ENCODE measurements at places on chromosomes 7 and 10.

- no peak for DNase-seq
Observed at GRCh38 chr7:25575634-25576033, 347.3 kb upstream of the NPVF start.

- no peak for DNase-seq
Observed at GRCh38 chr10:119222537-119222936, 15.2 kb downstream of the GRK5 start.

GRCh38 chr7:146805082-146805481 lies 688.5 kb downstream of the CNTNAP2 start:
- DNase-seq = no peak

DNA sequence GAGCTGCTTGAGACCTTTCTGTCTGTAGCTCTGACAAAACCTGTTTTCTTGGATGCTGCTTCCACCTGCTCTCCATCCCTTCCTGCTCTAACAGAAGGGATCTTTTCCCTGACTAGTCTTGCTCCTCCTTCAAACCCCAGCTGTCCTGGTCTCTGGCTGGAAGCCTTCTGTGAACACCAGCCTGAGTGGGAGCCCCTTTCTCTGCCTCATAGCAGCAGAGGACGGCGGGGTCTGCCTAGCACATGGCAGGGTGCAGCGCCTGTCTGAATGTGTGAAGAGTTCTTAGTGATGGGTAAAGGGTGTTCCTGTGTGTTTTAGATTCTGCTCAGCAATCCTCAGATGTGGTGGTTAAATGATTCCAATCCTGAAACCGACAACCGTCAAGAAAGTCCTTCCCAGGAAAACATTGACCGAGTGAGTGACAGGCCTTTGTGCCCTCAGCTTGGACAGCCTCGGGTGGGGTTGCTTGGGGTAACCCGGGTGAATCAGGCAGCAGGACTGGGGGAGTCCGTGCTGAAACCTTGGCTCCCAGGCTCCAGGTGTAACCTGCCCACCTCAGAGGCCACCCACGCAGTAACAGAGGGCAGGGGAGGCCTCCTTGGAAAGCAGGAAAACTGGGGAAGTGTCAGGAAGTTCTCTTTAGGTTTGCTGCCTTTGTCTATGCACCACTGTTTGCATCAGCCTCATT lies 34.1 kb downstream of the NUB1 start:
- no peak for DNase-seq

- no peak for DNase-seq
Observed at GRCh38 chr10:5413012-5413938, 918 bp downstream of the NET1 start.

- no peak for DNase-seq
Observed at GRCh38 chr7:45068236-45069023, 20.3 kb downstream of the NACAD start.

GRCh38 chr7:131723926-131724325 lies 167.5 kb upstream of the PODXL start:
- no peak for DNase-seq

Data from stimulated activated CD4-positive, alpha-beta T cell treated with anti-CD3 and anti-CD28 coated beads, TNF-alpha, amount 100 ng/mL, for 4 hours (primary cell).